Thoracic aorta (tissue), 2 donors: ENCODE measurements at places on chromosomes 3 and 15. TPM values are rescaled to one million over a fixed set of nuclear protein-coding genes. Genes with fewer than 3 reads are reported as not detected.

- H3K27me3 ChIP-seq = no peaks in the 10 kb centered on the region
- H3K4me1 ChIP-seq = peaks cover 8% of the 10 kb centered on the region
- H3K4me3 ChIP-seq = no peak overlapping the region
- no peak overlapping the region for H3K27ac ChIP-seq
- H3K36me3 ChIP-seq = peaks cover 4% of the 10 kb centered on the region
Measured at GRCh38 chr3:99789011-99789721, 28.5 kb upstream of the CMSS1 start.

DNA sequence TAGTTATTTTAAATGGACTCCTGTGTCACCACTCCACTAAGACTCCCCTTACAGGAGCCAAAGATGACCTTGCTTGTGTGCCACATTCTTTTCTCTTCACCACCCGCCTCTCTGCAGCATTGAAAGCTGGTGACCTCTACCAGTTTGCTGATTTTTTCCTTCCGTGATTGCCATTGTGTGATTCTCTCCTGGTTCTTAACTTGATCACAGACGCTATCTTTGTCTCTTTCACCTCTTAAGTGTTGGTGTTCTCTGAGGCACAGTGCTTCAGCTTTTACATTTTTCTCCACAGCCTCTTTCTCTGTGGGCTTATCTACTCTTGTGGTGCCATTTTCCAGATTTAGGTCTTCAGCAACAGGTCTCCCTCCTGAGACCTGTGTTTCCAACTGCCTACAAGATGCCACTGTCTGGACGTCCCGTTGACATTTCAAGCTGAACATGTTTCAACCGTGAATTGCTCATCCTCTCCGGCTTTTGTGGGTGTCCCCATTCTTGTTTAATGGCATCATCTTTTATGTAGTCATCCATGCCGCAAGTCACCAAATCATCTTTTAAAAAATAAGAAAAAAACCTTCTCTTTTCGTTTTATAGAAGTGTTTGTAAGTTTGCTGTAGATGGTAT is 26.5 kb downstream of the IQGAP1 start:
- H3K4me1 ChIP-seq = peaks cover 62% of the 10 kb centered on the region
- no peak overlapping the region for H3K4me3 ChIP-seq
- no peaks in the 10 kb centered on the region for H3K27me3 ChIP-seq
- DNase-seq = no peak
- H3K27ac ChIP-seq = no peak overlapping the region

DNA sequence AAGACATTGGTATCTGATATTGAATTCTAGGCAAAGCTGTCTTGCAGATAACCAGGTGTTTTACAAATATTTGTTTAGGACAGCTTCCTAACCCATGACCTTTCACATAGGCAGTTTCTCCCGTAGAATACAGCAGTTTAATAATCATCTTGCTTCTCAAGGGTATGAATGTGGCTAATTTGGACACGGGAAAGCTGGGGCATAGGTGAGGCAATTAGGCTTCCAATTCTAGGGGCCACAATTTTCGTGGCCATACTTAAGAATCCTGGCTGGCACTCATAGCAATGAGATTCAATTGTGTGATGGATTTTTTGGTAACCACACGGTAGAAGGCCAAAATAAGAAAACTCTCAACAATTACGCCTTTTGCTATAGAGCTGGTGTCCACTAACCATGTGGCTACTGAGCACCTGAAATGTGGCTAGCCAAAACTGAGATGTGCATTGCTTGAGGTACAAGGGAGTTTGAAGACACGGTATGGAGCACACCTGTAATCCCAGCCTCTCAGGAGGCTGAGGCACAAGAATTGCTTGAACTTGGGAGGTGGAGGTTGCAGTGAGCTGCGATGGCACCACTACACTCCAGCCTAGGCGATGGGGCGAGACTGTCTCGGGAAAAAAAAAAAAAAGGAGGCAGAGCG is 34.4 kb downstream of the TFRC start:
- no peaks in the 10 kb centered on the region for H3K4me1 ChIP-seq
- H3K27me3 ChIP-seq = no peaks in the 10 kb centered on the region
- no peak overlapping the region for H3K4me3 ChIP-seq

DNA sequence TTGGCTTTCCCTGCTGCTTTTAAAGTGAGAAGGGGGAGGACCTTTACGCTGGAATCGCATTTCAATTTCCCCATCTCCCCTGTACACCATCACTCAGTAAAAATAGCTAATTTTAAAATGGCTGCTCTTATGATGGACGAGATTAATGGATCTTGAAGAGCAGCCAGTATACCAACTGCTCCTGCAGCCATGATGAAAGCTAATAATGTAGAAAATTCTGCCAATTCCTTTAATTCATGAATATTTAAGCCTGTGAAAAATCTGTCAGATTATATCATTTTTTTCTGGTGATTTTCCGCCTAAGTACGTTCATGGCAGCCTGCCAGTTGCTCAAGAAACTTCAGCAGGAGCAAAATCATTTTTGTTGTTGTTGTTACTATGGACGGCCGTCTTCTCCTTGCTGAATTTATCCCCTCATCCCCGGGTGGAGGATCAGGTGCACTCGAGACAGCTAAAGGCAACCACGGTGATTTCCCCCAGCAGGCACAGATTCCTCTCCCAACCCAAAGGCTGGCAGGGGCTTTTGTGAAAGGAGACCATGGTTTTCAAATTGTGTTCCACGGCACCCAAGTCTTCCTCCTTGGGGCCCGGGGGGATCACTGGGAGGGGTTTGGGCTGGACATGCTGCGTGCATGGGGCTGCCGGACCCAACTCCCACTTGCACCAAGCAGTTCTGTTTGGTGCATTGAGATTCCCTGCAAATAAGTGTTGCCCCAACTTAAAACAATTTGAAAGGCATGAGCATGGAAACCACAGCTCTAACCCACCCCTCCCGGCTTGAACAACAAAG is 289.6 kb downstream of the UACA start:
- no peaks in the 10 kb centered on the region for H3K27me3 ChIP-seq
- H3K4me3 ChIP-seq = peak overlapping the region; percentile 64
- H3K36me3 ChIP-seq = no peaks in the 10 kb centered on the region
- DNase-seq = no peak
- peaks cover 31% of the 10 kb centered on the region for H3K4me1 ChIP-seq

DNA sequence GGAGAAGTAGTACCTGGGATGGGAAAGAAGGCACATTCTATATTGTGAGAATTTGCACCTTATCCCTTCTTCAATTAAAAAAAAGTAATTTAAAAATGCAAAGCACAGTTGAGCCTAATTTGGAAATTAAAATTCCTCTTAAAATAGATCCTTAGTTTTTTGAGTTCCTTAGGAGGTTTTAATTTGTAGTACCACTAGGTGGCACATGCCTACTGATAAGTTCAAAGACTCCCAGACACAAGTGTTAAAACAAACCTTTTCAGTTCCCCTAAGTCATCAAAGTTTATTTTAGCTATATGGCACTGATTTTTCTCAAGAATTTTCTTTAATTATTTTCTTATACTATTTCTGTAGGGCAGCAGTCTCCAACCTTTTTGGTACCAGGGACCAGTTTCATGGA is 127.6 kb upstream of the AZI2 start:
- no peak for DNase-seq
- H3K27me3 ChIP-seq = no peaks in the 10 kb centered on the region
- H3K4me3 ChIP-seq = no peak overlapping the region
- H3K36me3 ChIP-seq = no peaks in the 10 kb centered on the region

DNA sequence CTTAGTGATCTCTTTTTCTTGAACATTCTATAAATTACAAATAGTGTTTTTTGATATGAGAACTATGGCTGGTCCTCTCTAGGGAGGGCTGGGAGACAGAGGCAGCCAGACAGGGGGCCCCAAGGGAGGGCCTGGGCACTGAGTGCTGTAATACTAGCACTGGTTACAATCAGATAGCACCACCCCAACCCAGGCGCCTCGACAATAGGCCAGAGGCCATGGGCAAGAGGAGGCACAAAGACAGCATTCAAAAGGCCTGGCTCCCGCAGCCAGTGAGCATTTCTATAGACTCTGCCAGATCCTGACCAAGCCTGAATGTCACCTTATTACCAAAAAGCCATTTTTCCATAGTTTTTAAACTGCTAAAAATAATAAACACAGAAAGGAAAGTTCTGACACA is 158.5 kb downstream of the THRB start:
- no peak overlapping the region for H3K4me3 ChIP-seq
- no peak for DNase-seq
- H3K27ac ChIP-seq = no peak overlapping the region
- no peaks in the 10 kb centered on the region for H3K27me3 ChIP-seq

- no peaks in the 10 kb centered on the region for H3K27me3 ChIP-seq
- no peak within 1 kb of the TSS for H3K27ac ChIP-seq
- no peak within 1 kb of the TSS for H3K4me3 ChIP-seq
- no peak for DNase-seq
- peaks cover 3% of the 10 kb centered on the region for H3K4me1 ChIP-seq
Measured at GRCh38 chr3:50190936-50191660, at the start of gene GNAT1. Gene GNAT1 (plus strand): TSS chr3:50191610. CDS start chr3:50191726, 116 bp downstream.

DNA sequence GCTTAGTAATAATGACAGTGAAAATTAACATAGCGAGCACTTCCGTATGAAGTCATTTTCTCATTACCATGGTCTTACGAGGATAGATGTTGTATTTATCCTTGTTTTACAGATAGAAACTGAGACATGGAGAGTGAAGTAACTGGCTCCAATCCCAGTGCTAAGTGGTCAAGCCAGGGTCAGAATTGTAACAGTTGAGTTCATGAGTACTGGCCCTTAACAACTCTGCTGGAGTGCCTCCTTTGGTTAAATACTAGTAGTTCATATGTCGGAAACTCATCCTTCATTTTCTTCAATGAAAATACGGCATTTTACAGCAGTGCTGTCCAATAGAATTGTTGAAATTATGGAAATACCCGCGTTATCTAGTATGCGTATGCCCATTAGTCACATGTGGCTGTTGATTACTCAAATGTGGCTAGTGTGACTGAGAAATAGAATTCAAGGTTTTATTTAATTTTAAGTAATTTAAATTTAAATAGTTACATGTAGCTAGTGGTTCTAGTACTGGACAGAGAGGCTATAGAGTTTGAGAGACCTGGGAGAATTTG is 32.5 kb downstream of the FNDC3B start:
- DNase-seq = no peak
- no peak overlapping the region for H3K27ac ChIP-seq
- H3K27me3 ChIP-seq = no peaks in the 10 kb centered on the region

GRCh38 chr15:101078669-101079323 is 159.6 kb downstream of the LRRK1 start:
- no peak overlapping the region for H3K27ac ChIP-seq
- no peaks in the 10 kb centered on the region for H3K27me3 ChIP-seq
- H3K36me3 ChIP-seq = no peaks in the 10 kb centered on the region

GRCh38 chr3:4756855-4757574 is 222.2 kb upstream of the BHLHE40 start:
- no peak overlapping the region for H3K4me3 ChIP-seq
- no peaks in the 10 kb centered on the region for H3K27me3 ChIP-seq
- no peak for DNase-seq
- H3K4me1 ChIP-seq = peaks cover 4% of the 10 kb centered on the region
- H3K27ac ChIP-seq = no peak overlapping the region

DNA sequence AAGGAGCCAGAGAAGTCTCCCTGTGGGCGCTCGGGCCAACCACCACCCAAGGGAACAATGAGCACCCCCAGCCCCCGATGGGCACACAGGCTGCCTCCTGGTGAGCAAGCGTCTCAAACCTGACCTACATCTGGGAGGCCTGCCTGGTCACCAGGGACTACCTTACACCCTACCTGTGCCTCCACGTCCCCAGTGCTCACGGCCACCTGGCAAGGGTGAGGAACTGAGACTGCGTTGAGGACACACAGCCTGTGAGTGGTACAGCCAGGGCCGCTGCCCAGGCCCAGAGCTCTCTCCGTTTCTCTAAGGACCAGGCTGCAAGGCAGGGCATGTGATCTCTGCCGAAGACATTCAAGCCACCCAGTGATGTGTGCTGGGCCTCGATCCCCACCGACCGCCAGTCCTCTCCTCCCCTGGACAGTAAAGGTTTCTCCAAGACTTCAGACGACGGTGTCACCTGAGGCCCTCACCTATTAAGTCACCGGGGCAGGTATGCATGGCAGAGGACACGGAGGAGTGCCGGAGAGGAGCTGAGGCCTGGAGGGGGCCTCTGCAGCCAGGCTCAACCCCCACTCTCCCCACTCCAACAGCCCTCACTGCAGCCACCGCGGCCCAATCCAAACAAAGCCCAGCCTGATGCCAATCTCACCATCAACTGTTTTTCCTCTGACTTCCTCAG is 2.8 kb downstream of the GOLGA8A start:
- H3K4me3 ChIP-seq = no peak overlapping the region
- H3K4me1 ChIP-seq = peaks cover 7% of the 10 kb centered on the region
- no peak overlapping the region for H3K27ac ChIP-seq
- no peak for DNase-seq

GRCh38 chr3:64651741-64652241 is 36.0 kb downstream of the ADAMTS9 start:
- peaks cover 3% of the 10 kb centered on the region for H3K4me1 ChIP-seq
- no peak overlapping the region for H3K27ac ChIP-seq
- H3K4me3 ChIP-seq = no peak overlapping the region

DNA sequence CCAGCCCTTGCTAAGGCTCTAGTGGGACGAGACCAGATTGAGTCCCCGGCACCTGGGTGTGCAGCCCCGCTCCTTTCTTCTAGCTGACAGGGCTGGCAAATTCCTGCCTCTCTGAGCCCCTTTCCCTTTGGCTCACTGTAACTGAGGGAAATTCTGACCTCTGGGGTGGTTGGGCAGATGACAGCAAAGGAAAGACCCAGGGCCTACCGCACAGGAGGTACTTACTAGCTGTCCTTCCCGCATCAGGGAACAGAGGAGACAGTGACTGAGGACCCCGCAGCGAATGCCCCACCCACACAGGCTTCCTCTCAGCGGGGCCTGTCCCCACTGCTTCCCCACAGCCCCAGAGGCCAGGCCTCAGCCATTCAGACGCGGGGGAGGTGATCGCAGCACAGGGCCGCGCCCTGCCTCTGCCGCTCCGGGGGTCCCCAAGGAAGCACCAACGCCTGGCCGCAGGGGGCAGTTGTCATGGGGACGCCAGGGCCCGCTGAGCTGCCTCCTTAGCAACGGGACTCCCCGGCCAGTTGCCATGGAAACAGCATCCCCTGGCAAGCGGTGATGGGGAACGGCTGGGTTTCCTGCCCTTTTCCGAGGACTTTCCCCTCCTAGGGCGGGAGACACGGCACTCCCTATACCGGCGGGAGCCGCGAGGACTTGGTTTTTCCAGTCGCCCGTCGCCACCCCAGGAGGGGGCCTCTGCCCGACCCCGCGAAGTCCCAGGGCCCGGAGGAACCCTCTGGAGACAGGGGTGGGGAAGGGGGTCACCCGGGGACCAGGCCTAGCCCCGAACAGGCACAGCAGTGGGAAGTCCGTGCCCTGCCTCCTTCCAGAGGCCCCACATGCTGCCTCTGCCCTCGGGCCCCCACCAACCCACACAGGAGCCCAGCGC is 50.1 kb downstream of the HCN4 start:
- H3K27ac ChIP-seq = no peak overlapping the region
- H3K36me3 ChIP-seq = no peaks in the 10 kb centered on the region
- H3K4me3 ChIP-seq = no peak overlapping the region
- H3K27me3 ChIP-seq = no peaks in the 10 kb centered on the region
- no peak for DNase-seq
- H3K4me1 ChIP-seq = no peaks in the 10 kb centered on the region

- H3K27me3 ChIP-seq = no peaks in the 10 kb centered on the region
- no peaks in the 10 kb centered on the region for H3K4me1 ChIP-seq
Measured at GRCh38 chr3:142987080-142987700, 14.2 kb upstream of the U2SURP start.

P3H2 gene
- 19.3 TPM for total RNA-seq

CAPN3 gene
- 19.8 TPM for total RNA-seq

IL17RD gene
- 3.1 TPM for total RNA-seq

CAND2 gene
- total RNA-seq = 44.6 TPM

CRBN gene
- 80.6 TPM for total RNA-seq

MESP2 gene
- total RNA-seq = 1.8 TPM

CHST2 gene
- 3.5 TPM for total RNA-seq
